ENCODE measurements at places on chromosomes 2 and 18. TPM values are rescaled to one million over a fixed set of nuclear protein-coding genes. Genes with fewer than 3 reads are reported as not detected.
A peak's percentile ranks its signal among the peaks of the same experiment; 100 is the strongest.

Gene ITGA4
- total RNA-seq, result 278 TPM

Gene CEBPZOS
- 41.0 TPM for total RNA-seq

Gene MFSD6
- total RNA-seq, result 47.5 TPM

Gene NT5C1B
- not detected for total RNA-seq

Gene ANTXR1
- total RNA-seq, result 0.58 TPM

Gene MAP3K19
- total RNA-seq, result not detected

Gene ALK
- not detected for total RNA-seq

DNA sequence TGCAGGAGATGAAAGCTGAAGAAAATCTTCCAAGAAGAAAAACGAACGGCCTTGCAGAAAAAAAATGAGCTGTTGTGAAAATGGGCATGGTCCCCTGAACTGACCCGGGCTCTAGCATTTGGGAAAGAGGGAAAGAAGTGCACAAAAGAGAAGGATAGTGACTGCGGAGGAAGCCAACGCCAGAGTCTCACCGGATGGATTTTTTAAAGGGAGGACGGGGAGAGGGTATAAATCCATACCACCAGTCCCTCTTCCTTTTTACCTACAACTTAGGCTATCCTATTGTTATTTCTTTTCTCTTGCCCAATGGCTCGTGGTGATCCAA is 601 bp downstream of the WDR35 start:
- peak overlapping the region; percentile 68 for H3K4me3 ChIP-seq
- no peaks in the 10 kb centered on the region for H3K36me3 ChIP-seq
- H3K27me3 ChIP-seq, result no peaks in the 10 kb centered on the region
- peaks cover 16% of the 10 kb centered on the region for H3K4me1 ChIP-seq
- DNase-seq, result no peak

- no peak overlapping the region for H3K27ac ChIP-seq
- H3K4me1 ChIP-seq, result no peaks in the 10 kb centered on the region
- H3K27me3 ChIP-seq, result no peaks in the 10 kb centered on the region
These were observed 58.1 kb downstream of the MAP4K3 start for GRCh38 chr2:39378968-39379367.

DNA sequence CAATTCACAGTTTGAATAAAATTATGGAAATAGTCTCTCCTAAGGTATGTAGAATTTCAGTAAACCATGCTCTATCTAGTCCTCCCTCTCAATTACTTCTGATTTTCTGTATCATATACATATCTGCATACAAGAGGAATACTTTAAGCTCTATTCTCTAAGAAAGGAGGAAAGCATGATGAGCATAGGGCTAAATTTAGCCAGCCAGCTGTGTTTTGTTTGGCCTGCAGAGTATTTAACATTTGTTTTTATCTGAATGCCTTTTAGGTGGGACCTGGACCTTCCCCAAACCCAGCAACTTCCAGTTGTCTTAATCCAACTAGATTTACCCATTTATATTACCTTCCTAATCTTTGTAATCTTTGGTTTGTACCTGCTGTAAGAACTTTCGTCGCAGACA is 42.2 kb upstream of the FAM117B start:
- H3K4me1 ChIP-seq, result peaks cover 5% of the 10 kb centered on the region
- H3K27me3 ChIP-seq, result no peaks in the 10 kb centered on the region
- no peak for DNase-seq
- no peak overlapping the region for H3K27ac ChIP-seq

GRCh38 chr2:236969767-236970655 is 115.7 kb upstream of the COPS8 start:
- H3K36me3 ChIP-seq, result no peaks in the 10 kb centered on the region
- H3K27ac ChIP-seq, result peak overlapping the region; percentile 20
- H3K4me1 ChIP-seq, result peaks cover 47% of the 10 kb centered on the region
- no peaks in the 10 kb centered on the region for H3K27me3 ChIP-seq
- H3K4me3 ChIP-seq, result no peak overlapping the region

- no peaks in the 10 kb centered on the region for H3K27me3 ChIP-seq
- no peaks in the 10 kb centered on the region for H3K36me3 ChIP-seq
- peak; percentile 58 for DNase-seq
These were observed 91.6 kb upstream of the MGAT4A start for GRCh38 chr2:98822301-98823164.

DNA sequence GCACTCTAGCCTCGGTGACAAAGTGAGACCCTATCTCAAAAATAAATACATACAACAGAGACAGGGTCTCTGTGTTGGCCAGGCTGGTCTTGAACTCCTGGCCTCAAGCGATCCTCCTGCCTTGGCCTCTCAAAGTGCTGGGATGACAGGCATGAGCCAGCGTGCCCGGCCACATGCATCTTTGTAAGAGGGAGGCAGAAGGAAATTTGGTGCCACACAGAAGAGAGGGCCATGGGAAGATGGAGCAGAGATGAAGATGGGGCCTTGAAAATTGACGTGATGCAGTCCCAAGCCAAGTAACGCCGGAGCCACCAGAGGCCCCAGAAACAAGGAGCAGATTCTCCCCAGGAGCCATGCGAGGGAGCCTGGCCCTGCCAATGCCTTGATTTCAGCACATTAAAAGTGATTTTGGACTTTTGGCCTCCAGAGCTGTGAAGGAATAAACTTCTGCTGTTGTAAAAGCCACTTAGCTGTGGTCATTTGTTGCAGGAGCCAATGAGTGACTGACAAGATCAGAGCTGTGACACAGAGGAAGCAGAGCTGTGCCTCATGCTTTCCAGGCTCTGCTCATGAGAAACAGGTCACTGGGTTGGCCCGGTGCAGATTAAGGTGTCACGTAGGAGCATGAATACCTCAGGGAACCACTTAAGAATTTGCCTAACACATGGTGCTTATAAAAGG is 2.7 kb upstream of the SLC66A2 start:
- H3K27me3 ChIP-seq, result no peaks in the 10 kb centered on the region
- no peak overlapping the region for H3K27ac ChIP-seq
- H3K4me1 ChIP-seq, result peaks cover 16% of the 10 kb centered on the region
- no peaks in the 10 kb centered on the region for H3K36me3 ChIP-seq

GRCh38 chr2:196902828-196903227 is 23.7 kb downstream of the PGAP1 start:
- H3K36me3 ChIP-seq, result no peaks in the 10 kb centered on the region
- H3K27ac ChIP-seq, result no peak overlapping the region
- no peaks in the 10 kb centered on the region for H3K27me3 ChIP-seq
- no peak for DNase-seq

Measured in CD4-positive, alpha-beta memory T cell (primary cell).